ENCODE measurements at places on chromosomes 1 and 21. TPM values are rescaled to one million over a fixed set of nuclear protein-coding genes. Genes with fewer than 3 reads are reported as not detected.
A peak's percentile ranks its signal among the peaks of the same experiment; 100 is the strongest.

FCAMR gene
- not detected for total RNA-seq

VWA5B1 gene
- total RNA-seq = not detected

C8A gene
- total RNA-seq = not detected

CR1 gene
- total RNA-seq = not detected

PYHIN1 gene
- not detected for total RNA-seq

FBXO42 gene
- total RNA-seq = 28.2 TPM

ADORA1 gene
- 13.2 TPM for total RNA-seq

VAV3 gene
- 0.34 TPM for total RNA-seq

CPT2 gene
- total RNA-seq = 53.3 TPM

ANKRD34A gene
- 2.5 TPM for total RNA-seq

SH2D1B gene
- total RNA-seq = not detected

LBR gene
- 31.6 TPM for total RNA-seq

- DNase-seq = peak; percentile 20
These were observed 307.3 kb upstream of the USP24 start for GRCh38 chr1:55522353-55522903.

DNA sequence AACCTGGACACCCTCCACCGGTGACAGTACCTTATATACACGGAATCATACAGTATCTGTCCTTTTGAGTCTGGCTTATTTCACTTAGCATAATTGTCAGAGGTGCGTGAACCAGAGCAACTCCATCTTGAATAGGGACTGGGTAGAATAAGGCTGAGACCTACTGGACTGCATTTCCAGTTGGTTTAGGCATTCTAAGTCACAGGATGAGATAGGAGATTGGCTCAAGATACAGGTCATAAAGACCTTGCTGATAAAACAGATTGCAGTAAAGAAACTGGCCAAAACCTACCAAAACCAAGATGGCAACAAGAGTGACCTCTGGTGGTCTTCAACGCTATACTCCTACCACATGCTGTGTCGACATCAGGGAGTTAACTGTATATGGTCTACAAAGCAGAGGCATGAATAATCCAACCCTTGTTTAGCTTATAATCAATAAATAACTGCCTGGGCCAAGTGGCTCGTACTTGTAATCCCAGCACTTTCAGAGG is 1.4 kb upstream of the FDPS start:
- DNase-seq = peak; percentile 39

DNA sequence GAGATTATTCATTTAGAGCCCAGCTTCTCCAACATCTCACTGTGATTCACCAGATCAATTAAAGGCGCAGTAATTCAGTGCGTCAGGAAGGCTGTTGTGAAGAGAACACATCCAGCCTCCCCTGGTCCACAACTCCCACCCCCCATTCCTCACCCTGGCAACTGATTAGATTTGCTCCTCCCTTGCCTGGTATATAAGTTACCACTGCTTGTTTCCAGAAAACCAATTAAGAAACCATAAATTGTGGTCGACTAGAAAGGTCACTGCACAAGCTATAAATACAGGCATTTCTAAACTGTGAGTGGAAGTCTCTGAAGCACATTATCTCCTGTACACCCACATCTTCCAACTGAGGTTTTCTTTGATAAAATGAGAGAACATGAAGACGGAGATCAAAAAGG is 41.9 kb downstream of the FAM163A start:
- no peak for DNase-seq

DNA sequence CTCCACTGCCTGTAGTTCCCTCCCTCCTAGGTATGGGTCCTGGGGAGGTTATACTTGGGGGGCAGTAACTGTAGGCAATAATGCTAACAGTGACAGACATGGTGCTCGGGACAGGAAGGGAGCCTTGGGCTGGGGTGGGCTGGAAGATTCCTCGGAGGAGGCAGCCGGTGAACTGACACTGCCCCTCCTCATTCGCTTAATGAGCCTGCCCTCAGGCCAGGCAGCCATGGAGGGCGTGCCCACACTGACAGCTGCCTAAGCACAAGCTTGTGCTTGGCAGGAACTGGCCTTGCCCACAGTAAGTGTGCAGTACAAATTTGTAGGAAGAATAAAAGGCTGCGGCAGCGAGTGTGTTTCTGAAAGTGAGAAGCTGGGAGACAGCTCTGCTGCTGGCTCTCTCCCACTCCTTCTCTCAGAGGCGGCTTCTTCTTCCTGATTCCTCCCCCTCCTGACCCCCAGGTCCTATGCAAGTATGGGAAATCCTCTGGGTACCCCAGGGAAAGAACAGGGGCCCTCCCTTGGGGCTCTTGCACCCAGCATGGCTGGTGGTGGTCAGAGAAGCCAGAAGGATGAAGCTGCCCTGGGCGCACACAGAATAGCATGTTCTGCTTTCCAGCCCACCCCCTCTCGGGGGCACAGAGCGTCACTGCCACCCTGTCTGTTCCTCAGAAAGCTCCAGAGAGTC is 23.6 kb downstream of the OPTC start:
- DNase-seq = no peak

DNA sequence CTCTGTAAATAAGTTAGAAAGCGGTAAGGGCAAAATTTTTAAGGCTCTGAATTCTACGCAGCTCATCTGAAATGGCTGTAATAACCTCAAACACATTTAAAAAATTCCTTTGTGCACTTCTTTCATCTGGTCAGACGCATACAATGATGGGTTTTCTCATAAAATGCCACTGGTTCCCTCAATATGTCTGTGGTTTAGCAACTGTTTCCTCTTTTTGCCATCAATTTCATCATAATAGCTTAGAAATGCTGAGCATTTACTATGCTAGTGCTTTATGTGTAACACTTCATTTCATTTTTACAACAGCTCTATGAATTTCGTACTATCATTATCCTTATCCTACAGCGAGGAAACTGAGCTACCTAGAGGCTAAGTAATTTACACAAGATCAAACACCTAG is 35.3 kb upstream of the DMRTA2 start:
- DNase-seq = no peak

DNA sequence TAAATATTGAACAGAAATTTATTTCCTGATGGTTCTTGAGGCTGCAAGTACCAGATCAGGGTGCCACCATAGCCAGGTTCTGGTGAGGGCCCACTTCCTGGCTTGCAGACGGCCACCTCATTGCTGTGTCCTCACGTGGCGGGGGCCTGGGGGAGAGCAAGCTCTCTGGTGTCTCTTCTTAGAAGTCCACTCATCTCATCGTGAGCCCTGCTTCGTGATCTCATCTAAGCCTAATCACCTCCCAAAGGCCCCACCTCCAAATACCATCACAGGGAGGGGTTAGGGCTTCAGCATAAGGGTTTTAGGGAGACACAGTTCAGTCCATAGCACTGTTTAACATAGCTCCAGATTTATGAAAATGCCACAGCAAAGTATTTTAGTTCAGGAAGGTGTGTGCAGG is 119.7 kb downstream of the PRDM2 start:
- no peak for DNase-seq

- no peak for DNase-seq
These were observed 17.4 kb upstream of the ENAH start for GRCh38 chr1:225670356-225670755.

DNA sequence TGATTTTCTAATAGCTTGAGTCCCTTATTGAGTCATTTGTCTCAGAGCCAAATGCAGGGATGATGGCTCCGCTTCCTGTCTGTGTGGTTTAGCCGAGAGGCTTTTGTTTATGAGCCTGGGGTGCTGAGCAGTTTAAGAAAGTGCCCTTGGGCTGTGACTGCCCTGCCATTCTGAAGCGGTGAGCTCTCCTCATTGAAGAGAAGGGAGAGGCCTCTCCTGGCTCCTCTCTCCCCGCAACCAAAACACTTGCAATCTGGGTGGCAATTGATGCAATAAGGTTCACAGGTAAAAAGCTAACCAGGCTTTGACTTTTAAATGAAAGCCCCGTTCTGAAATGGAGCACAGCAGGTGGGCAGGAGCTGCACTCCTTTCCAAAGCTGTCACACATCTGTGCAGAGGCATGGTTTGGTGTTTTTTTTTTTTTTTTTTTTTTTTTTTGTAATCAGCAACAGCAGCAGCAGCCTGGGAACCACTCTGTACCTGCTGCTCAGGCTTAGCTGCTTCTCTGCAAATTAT is 403.7 kb downstream of the SIPA1L2 start:
- no peak for DNase-seq

GRCh38 chr1:11725616-11726015 is 10.3 kb upstream of the AGTRAP start:
- DNase-seq = no peak

GRCh38 chr1:9331558-9332346 is 39.1 kb downstream of the SPSB1 start:
- no peak for DNase-seq

DNA sequence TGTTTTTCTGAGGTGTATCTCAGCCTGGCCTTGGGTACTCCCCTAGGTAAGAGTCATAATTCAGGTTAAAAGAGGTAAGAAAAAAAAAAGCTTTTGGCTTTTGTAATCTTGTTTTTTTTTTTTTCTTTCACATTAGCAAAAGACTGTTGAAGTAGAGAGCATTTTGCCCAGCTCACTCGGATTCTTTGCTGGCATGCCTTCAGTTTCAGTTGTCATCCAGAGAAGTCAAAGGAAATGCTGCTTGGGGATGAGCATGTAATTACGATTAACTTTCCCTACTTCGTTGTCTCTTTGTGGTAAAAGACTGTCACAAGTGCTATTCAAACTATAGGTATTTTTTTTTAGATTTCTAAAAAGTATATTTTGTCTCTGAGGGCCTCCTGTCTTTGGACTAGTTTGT is 6.3 kb downstream of the BACH1 start:
- no peak for DNase-seq

- DNase-seq = peak; percentile 62
These were observed 24.4 kb upstream of the CLDN14 start for GRCh38 chr21:36504067-36505058.

- DNase-seq = peak; percentile 9
These were observed 203.0 kb downstream of the TOMM20 start for GRCh38 chr1:234925440-234926263.

DNA sequence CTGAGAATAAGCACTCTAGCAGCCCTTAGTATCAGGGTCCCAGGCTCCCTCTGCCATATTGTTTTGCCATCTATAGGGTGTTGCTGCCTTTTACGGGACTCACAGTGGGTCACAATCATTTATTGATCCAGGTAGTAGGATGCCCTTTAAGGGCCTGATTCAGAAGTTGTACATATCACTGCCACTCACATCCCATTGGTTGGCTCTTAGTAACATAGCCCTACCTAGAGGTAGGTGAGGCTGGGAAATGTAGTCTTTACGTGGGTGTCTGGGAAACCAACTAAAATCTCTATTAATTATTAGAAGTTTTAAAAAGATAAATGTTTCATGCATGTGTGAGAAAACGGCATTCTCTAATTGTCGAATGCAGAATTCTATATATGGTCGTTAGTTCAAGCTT is 78.8 kb upstream of the ATP5PO start:
- no peak for DNase-seq

DNA sequence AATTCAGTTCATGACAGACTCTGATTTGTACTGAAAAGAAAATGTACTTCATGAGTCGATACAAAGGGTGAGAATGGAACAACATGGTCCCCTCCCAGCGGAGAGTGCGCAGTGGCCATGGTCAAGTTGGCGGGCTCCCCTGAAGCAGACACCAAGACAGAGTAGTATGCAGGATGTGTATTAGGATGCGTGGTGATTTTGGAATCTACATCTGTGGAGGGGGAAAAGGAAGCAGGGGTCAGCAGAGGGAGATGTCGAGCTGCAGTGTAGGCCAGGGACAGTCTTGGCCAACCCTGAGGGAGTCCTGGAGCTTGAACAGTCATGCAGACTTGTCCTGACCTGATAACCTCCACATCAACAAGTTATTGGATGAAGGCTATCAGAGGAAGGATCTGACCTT is 481.0 kb downstream of the OMA1 start:
- no peak for DNase-seq

DNA sequence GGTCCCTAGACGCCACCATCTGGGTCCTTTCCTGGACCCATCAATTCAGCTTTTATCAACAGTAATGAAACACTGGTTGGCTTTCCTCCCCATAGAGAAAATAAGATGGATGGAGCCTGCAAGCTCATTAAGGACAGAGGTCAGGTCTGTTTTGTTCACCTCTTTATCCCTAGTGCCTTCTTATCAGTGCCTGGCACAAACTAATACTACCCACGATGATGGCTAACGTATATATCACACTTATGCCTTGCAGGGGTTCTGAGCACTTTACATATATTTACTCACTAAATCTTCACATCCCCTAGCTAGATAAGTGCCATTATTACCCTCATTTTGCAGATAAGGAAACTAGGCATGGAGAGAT is 5.1 kb upstream of the UBXN10 start:
- DNase-seq = no peak

DNA sequence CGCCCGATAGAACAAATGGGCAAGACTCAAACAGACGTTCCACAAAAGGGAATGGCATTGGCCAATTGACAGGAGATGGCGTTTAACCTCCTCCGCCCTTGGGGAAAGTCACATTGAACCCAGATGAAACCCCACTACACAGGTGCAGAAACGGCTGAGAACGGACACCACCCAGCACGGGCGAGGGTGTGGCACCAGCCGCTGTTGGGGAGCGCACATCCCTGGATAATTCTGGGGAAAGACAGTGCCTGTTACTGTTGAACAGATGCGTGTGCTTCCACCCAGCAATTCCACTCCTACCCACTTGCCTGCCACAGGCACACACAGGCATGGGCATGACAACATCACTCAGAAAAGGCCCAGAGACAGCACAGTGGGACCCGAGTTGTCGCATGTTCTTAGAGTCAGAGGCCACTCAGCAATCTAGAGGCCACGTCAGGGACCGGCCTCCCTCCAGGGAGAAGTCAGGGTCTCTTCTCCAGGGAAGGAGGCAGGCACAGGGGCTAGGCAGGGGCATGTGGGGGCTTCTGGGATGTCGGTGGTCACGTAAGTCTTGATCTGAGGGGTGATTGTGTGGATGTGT is 15.2 kb downstream of the PRXL2B start:
- DNase-seq = no peak

- DNase-seq = no peak
These were observed 625.2 kb downstream of the SMYD3 start for GRCh38 chr1:245881767-245882391.

GRCh38 chr1:154176337-154176736 is 15.6 kb downstream of the TPM3 start:
- no peak for DNase-seq

DNA sequence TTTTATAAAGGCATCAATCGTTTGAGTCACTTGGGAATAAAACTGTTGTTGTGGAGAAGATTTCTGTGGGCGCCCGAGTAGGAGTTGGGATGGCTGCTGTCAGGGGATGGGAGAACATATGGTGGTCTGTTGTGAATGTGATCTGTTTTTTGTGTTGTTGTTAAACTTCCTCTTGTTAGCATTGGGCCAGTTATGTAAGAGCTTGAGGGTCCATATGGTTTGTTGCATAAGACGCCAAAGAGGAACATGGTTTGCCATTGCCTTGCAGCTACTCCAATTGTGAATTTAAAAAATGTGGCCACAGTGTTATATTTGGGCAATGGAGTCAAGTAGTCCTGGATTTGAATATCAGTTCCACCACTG is 136.1 kb upstream of the JUN start:
- DNase-seq = no peak

- DNase-seq = no peak
These were observed 25.5 kb upstream of the CSF3R start for GRCh38 chr1:36508257-36508656.

GRCh38 chr1:95509989-95510388 is 276.0 kb downstream of the RWDD3 start:
- peak; percentile 78 for DNase-seq

GRCh38 chr1:180156631-180157091 is 2.0 kb downstream of the QSOX1 start:
- no peak for DNase-seq
